GM03348 (cell line): ENCODE measurements at places on chromosomes 7 and 10.

- DNase-seq = no peak
Observed at GRCh38 chr10:83892737-83893136, 246.6 kb upstream of the GHITM start.

DNA sequence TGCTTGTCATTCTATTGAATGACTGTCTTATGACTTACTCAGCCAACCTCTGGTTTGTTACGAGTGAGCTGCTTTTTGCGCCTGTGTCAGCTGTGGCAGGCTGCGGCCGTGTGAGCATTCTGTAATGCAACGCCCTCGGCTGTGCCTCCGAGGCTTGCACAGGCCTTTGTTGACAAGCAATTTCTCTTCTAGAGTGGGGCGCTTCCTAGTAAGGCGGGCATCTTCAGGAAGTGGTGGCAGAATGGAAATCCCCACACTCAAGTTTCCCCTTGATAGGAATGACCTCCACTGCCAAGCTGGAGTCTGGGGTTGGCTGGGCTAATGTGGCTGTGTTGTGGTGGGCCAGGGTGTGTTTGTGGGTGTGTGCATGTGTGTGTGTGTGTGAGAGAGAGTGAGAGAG lies 20.2 kb upstream of the TMEM178B start:
- DNase-seq = no peak

DNA sequence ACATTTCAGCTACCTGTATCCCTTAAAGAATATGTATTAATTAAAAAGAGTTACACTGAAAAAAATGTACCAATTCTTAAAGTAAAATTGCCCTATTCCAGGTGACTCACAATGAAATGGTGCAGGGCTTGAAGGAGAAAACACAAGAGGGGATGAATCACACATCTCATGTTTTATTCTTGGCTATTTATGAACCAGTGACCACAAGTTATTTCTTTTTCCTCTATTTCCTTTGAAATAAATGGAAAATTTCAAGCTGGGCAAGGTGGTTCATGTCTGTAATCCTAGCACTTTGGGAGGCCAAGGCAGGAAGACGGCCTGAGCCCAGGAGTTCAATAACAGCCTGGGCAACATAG lies 106.8 kb downstream of the UBE2H start:
- peak; percentile 70 for DNase-seq

DNA sequence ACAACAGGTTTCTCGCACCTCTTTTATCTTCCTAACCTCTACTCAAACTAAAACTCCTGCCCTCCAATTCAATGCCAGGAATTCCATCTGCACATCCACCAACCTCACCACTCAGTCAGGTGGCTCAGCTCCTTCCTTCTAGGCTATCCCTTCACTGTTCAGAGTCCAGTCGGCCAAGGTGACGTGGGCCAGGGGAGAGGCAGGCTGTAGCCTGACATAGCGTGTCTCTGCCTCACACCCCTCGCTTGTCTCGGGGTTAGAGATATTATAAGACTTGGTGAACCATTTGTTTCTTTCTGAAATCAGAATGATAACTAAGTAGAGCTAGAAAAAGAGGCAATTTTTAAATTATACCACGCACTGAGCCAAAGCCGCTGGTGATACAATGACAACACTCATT lies 31.1 kb downstream of the HIPK2 start:
- no peak for DNase-seq

- DNase-seq = peak; percentile 30
Observed at GRCh38 chr10:72557362-72557761, 68.5 kb downstream of the MICU1 start.

- DNase-seq = no peak
Observed at GRCh38 chr7:3722396-3722922, 421.4 kb downstream of the SDK1 start.

GRCh38 chr10:26408858-26409494 lies 29.2 kb upstream of the APBB1IP start:
- DNase-seq = no peak

GRCh38 chr7:158820656-158821055 lies 8.7 kb downstream of the ESYT2 start:
- no peak for DNase-seq

DNA sequence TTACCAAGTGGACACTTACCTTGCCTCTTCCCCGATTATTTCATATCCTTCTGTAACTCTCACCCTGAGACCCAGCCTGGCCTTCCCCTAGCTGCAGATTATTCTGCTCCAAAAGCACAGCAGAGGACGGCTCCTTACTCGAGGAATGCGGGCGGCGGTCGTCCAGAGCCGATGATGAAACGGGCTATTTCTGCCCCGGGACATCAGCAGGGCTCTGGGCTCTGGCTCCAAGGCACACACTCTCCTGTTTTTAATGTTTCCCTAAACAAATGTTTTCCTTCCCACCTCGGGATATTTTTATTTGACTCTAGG lies 343 bp upstream of the C10orf71 start:
- DNase-seq = peak; percentile 29

DNA sequence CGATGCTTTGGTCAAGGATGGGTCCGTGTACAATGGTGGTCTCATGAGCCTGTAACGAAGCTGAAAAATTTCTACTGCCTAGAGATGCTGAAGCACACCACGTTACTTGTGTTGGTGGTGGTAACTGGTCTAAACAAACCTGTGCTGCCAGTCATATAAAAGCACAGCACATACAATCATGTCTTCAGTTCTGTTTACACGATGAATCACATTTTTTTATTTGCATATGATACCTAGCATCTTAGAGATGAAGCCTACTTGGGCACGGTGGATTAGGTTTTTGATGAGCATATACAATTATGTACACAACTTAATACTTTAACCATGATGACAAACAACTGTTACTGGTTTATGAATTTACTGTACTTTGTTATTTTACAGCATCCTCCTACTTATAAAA lies 201.0 kb downstream of the ZMYND11 start:
- DNase-seq = no peak
